ENCODE measurements at places on chromosomes 4 and X.

- DNase-seq: no peak
These were observed 94.5 kb upstream of the STIM2 start for GRCh38 chr4:26766141-26766540.

DNA sequence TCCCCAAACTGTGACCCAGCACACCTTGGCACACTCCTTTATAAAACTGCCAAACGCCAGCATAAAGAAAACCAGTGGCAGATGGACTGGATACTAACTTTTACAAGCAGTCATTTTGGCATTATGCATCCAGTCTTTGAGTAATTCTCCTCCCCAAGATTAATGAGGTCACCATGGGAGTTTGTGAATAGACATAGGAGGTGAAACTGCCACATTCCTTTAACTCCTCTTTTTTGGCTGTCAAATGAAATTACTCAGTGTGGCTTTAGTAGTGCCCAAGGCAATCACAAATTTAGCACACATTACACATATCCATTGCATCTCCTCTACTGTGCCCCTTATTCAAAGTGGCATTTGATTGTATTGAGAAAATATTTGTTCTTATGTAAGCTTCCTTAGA is 315.3 kb upstream of the FGF13 start:
- DNase-seq: no peak

- no peak for DNase-seq
These were observed 206.6 kb upstream of the GYPA start for GRCh38 chr4:144347121-144347520.

DNA sequence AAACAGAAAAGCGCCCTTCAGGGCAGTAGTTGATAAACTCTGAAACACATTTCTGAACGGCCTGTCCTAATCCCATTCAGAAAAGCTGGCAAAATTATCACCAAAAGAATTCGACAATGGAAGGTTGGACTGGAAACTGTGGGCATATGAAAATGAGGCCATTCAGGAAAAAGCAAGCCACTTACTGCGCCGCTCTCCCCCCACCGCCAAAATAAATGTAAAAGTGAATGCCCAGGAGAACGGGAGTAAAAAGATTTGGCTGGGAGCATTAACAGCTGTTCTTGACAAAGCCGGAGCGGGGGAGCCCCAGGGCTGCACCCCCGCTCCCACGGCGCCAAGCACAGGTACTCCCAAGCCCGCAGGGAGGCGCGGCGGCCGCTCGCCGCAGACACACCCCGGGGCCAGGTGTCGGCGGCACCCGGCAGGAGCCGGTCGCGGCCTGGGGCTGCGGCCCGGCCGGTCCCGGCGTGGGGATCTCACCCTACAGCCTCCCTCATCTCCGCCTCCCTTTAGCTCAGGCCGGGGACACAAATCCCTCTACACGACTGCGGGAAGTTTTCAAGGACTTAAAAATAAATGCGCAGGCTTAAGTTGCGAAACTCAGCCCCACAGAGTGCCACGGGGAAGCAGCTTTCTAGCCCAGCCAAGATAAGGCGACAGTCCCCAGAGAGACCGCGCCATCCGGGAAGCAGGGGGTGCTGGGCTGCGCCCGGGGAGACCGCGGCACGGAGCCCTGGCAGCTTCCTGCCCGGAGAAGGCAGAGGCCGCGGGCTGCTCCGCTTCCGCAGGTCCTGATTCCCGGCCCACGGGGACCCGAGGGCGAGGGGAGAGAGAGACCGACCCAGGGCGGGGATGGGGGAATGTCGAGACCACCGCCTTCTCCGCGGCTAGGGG is 593 bp downstream of the SH3RF1 start:
- no peak for DNase-seq

DNA sequence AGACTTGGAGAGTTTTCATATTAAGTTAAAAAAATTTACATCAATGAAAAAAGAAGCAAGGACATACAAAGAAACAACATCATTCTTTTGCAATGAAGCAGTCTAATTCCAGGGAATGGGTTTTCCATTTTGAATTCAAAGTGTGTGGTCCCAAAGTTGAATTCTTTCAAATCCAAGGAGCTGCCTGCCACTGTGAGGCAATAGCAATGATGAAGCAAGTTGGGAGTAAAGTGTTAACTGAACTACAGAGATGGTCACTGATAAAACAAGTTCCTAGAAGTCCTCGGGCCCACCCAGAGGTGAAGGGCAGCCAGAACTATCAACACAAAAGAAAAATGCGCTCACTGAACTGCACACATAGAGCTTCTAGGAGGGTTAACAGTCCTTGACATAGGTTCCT is 115.9 kb downstream of the RAB28 start:
- no peak for DNase-seq

All from brain pericyte (primary cell).